ENCODE measurements at places on chromosomes 4 and X. TPM values are rescaled to one million over a fixed set of nuclear protein-coding genes. Genes with fewer than 3 reads are reported as not detected.

- no peak overlapping the region for H3K27ac ChIP-seq
- no peaks in the 10 kb centered on the region for H3K27me3 ChIP-seq
These were observed 103.1 kb upstream of the MAP9 start for GRCh38 chr4:155479835-155480234.

GRCh38 chr4:159551281-159551680 is 448.4 kb downstream of the RAPGEF2 start:
- no peak overlapping the region for H3K4me3 ChIP-seq
- H3K36me3 ChIP-seq, result no peaks in the 10 kb centered on the region
- no peak overlapping the region for H3K27ac ChIP-seq
- DNase-seq, result no peak

- H3K27ac ChIP-seq, result no peak overlapping the region
- no peaks in the 10 kb centered on the region for H3K36me3 ChIP-seq
- DNase-seq, result peak; percentile 44
- H3K4me1 ChIP-seq, result no peaks in the 10 kb centered on the region
- no peak overlapping the region for H3K4me3 ChIP-seq
- H3K27me3 ChIP-seq, result no peaks in the 10 kb centered on the region
These were observed 58.1 kb upstream of the PARM1 start for GRCh38 chr4:74874753-74875367.

GRCh38 chr4:175714686-175715085 is 97.4 kb downstream of the GPM6A start:
- H3K36me3 ChIP-seq, result no peaks in the 10 kb centered on the region
- no peak overlapping the region for H3K27ac ChIP-seq
- H3K4me3 ChIP-seq, result no peak overlapping the region
- DNase-seq, result no peak
- no peaks in the 10 kb centered on the region for H3K4me1 ChIP-seq

Gene FANCB
- 12.8 TPM for total RNA-seq

Gene CD38
- total RNA-seq, result 93.4 TPM

DNA sequence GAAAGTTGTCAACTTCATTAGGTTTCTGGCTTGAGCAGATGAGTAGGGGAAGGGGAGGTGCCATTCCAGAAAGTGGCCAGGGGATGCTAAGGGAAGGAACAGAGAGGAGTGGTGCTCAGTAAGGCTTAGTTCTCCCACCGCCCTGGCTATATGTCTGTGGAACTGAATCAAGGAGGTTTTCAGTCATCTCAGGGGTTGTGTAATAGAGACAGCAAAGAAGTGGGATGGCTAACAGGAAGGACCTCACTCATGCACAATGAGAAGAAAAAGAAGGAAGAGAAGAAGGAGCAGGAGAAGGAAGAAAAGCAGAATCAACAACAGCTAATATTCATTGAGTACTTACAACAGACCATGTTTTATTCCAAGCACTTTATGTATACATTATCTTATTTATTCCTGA is 368.7 kb downstream of the MID1IP1 start:
- H3K27me3 ChIP-seq, result no peaks in the 10 kb centered on the region
- DNase-seq, result no peak
- H3K4me3 ChIP-seq, result no peak overlapping the region

Gene BBS7
- 18.5 TPM for total RNA-seq

DNA sequence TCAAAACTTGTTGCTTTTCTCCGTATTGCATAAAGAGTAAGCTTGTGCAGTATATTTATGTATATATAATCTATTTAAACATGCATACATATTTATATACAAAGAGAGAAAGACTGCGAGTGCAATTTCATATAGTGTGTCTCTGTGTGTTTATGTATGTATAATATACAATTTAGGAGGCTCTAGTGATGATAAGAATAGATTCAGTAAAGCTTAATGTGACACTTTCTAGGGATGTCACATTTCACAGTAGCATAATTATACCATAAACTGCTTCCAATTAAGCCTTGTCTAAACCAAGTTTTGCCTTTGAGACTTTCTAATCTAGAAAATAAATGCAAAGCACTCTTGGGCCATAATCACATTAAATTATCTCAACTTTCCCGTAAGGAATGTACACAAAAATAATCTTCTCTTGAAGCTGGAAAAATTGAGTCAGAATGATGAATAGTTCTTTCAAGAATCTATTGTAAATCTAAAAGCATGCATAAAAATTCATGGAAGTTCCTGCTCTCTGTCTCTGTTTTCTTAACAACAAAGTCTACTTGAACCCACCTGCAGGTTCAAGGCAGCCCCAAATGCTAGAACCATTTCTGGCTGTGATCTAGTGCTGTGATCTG is 114.1 kb upstream of the NPY2R start:
- H3K4me3 ChIP-seq, result no peak overlapping the region
- no peak for DNase-seq
- H3K4me1 ChIP-seq, result no peaks in the 10 kb centered on the region
- no peaks in the 10 kb centered on the region for H3K27me3 ChIP-seq
- H3K27ac ChIP-seq, result no peak overlapping the region

DNA sequence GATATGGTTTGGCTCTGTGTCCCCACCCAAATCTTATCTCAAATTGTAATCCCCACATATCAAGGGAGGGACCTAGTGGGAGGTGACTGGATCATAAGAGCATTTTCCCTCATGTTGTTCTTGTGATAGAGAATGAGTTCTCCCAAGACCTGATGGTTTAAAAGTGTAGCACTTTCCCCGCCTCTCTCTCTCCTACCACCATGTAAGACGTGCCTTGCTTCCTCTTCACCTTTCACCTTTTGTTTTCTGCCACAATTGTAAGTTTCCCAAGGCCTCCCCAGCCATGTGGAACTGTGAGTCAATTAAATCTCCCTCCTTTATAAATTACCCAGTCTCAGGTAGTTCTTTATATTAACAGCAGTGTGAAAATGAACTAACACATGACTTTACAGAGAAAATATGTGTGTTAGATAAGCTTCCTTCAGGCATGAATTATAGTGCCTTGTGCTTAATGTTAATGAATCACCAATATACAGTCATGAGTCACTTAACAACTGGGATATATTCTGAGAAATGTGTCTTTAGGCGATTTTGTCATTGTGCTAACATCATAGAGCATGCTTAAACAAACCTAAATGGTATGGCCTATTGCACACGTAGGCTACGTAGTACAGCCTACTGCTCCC is 37.9 kb downstream of the PDGFC start:
- H3K27me3 ChIP-seq, result no peaks in the 10 kb centered on the region
- H3K4me1 ChIP-seq, result no peaks in the 10 kb centered on the region
- H3K4me3 ChIP-seq, result no peak overlapping the region
- no peak overlapping the region for H3K27ac ChIP-seq
- DNase-seq, result no peak

GRCh38 chr4:125739760-125740159 is 425.0 kb downstream of the FAT4 start:
- H3K27me3 ChIP-seq, result no peaks in the 10 kb centered on the region
- DNase-seq, result no peak
- no peaks in the 10 kb centered on the region for H3K4me1 ChIP-seq
- no peak overlapping the region for H3K4me3 ChIP-seq

Gene NAA11
- not detected for total RNA-seq

Gene GABRE
- not detected for total RNA-seq

Gene FGD1
- not detected for total RNA-seq

Gene CITED1
- total RNA-seq, result not detected

GRCh38 chr4:141905751-141906150 is 269.4 kb downstream of the IL15 start:
- DNase-seq, result no peak
- no peaks in the 10 kb centered on the region for H3K4me1 ChIP-seq
- no peaks in the 10 kb centered on the region for H3K36me3 ChIP-seq
- no peak overlapping the region for H3K4me3 ChIP-seq

DNA sequence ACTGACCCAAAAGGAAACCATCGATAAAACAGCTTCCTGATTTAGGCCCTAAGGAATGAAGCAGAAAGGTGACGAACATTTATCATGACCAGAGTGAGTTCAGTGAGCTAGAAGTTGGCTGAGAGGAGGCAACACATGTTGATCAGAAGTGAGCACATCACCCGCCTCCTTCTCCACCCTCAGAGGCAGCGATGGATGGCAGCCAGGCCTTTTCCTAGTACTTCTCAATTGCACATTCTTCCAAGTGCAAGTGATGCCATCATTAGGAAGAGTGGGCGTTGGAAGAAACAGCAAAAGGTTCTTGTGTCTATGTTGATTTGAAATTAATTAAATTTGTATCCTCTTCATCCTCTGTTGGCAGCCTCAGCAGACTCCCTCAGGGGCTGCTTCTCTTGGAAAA is 51.7 kb downstream of the TMEM154 start:
- no peak overlapping the region for H3K4me3 ChIP-seq
- no peak for DNase-seq
- H3K4me1 ChIP-seq, result no peaks in the 10 kb centered on the region
- H3K27ac ChIP-seq, result no peak overlapping the region

DNA sequence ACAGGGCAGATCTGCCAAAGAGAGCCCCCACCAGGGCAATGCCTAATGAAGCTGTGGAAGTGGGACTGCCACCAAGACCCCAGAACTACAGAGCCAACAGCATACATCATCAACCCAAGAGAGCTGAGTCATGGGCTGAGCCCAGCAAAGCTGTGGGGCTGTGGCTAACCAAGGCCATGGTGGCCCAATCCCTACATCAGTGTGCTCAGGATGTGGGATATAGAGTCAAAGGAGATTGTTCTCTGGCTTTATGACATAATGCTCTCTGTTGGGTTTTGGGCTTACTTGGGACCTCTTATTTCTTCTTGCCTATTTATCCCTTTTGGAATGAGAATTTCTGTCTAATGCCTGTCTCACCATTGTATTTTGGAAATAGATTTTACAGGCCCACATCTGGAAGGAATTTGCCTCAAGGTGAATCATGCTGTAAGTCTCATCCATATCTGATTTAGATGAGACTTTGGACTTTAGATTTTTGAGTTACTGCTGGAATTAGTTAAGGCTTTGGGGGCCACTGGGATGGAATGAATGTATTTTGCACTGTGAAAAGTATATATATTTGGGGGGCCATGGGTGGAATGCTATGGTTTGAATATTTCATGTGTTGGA is 5.4 kb upstream of the PRDM5 start:
- H3K27ac ChIP-seq, result no peak overlapping the region
- no peak overlapping the region for H3K4me3 ChIP-seq
- DNase-seq, result no peak

Gene TLL1
- total RNA-seq, result not detected

GRCh38 chr4:186875476-186875875 is 151.8 kb upstream of the FAT1 start:
- no peak overlapping the region for H3K4me3 ChIP-seq
- no peak overlapping the region for H3K27ac ChIP-seq
- DNase-seq, result no peak
- H3K36me3 ChIP-seq, result no peaks in the 10 kb centered on the region
- H3K27me3 ChIP-seq, result no peaks in the 10 kb centered on the region

DNA sequence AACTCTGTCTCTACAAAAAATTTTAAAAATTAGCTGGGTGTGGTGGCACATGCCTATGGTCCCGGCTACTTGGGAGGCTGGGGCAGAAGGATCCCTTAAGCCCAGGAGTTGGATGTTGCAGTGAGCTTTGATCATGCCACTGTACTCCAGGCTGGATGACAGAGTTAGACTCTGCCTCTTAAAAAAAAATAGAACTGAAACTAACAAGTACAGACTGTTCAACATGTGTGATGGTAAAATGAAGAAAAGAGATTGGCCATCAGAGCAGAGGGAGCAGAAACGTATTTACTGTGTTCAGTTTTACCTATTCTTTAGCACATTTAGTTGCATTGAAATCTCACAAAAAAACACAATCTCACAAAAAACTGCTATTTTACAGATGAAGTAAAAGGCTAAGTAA is 77.9 kb upstream of the NAP1L5 start:
- peaks cover 5% of the 10 kb centered on the region for H3K27me3 ChIP-seq
- H3K27ac ChIP-seq, result no peak overlapping the region
- no peaks in the 10 kb centered on the region for H3K36me3 ChIP-seq

Gene TBC1D9
- not detected for total RNA-seq

DNA sequence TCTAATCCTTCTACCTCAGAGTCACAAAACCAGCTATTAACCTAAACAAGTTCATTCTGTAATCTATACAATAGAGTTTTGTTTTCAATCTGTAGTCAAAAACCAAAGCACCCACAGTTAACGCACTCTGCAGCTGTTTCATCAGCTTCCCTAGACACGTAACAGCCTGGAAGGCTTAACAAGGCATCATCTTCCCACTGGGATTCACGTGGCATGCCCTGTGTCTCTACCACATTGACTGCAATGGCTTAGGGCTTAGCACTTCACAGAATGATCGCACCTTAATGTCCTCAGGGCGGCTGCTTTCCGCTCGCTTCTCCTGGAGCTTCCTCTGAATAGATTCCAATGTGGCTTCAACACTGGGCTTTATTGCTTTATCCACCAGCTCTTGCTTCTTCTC is 49.7 kb upstream of the NAP1L5 start:
- H3K4me3 ChIP-seq, result no peak overlapping the region
- DNase-seq, result no peak
- peaks cover 6% of the 10 kb centered on the region for H3K36me3 ChIP-seq
- H3K27me3 ChIP-seq, result no peaks in the 10 kb centered on the region

Gene RHOXF1
- not detected for total RNA-seq

GRCh38 chr4:76011700-76012387 is 4.5 kb upstream of the CXCL9 start:
- H3K4me3 ChIP-seq, result no peak overlapping the region
- H3K27ac ChIP-seq, result no peak overlapping the region
- H3K4me1 ChIP-seq, result peaks cover 9% of the 10 kb centered on the region
- peaks cover 22% of the 10 kb centered on the region for H3K27me3 ChIP-seq
- no peaks in the 10 kb centered on the region for H3K36me3 ChIP-seq
- no peak for DNase-seq

Gene MAPK10
- not detected for total RNA-seq

GRCh38 chr4:55143858-55144257 is 18.5 kb upstream of the KDR start:
- no peak for DNase-seq
- no peaks in the 10 kb centered on the region for H3K4me1 ChIP-seq
- H3K4me3 ChIP-seq, result no peak overlapping the region
- no peak overlapping the region for H3K27ac ChIP-seq
- H3K27me3 ChIP-seq, result peaks cover 7% of the 10 kb centered on the region

- no peak for DNase-seq
- no peak overlapping the region for H3K27ac ChIP-seq
- H3K4me3 ChIP-seq, result no peak overlapping the region
- peaks cover 16% of the 10 kb centered on the region for H3K4me1 ChIP-seq
- H3K27me3 ChIP-seq, result no peaks in the 10 kb centered on the region
These were observed 16.4 kb downstream of the MMAA start for GRCh38 chr4:145635630-145636029.

Gene PF4V1
- total RNA-seq, result not detected

DNA sequence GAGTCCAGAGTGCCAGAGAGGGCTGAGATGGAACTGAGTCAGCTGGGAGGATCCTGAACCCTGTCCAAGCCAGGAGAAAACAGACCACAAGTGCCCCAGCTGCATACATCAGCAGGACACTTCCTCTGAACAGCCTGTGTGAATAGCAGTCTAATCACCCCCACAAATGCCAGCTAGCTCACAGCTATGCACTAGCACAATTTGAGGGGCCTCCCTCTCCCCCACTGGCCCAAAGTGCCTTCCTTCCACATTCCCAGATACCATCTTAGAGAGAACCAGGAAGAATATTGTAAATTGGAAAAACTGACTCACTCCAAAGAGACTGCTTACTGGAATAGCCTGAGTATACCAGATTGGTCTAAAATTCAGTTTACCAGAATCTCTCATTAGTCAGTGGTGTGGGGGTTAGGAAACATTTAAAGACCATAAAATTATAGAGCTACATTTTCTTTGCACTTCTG is 292.6 kb upstream of the KLF3 start:
- no peaks in the 10 kb centered on the region for H3K36me3 ChIP-seq
- H3K4me1 ChIP-seq, result peaks cover 2% of the 10 kb centered on the region
- no peak overlapping the region for H3K4me3 ChIP-seq
- no peaks in the 10 kb centered on the region for H3K27me3 ChIP-seq

GRCh38 chr4:96833831-96834230 is 993.9 kb downstream of the PDHA2 start:
- H3K27ac ChIP-seq, result no peak overlapping the region
- no peaks in the 10 kb centered on the region for H3K36me3 ChIP-seq
- DNase-seq, result no peak

All from activated CD8-positive, alpha-beta T cell treated with anti-CD3 and anti-CD28 coated beads, Interleukin-2, amount 10 ng/mL, durations not matched to agents 7 days and 5 days (primary cell).